Kidney (tissue), 22 donors: ENCODE measurements at places on chromosomes 5 and 9. TPM values are rescaled to one million over a fixed set of nuclear protein-coding genes. Genes with fewer than 3 reads are reported as not detected.

- no peaks in the 10 kb centered on the region for H3K36me3 ChIP-seq
- H3K4me1 ChIP-seq, result no peaks in the 10 kb centered on the region
- no peak for DNase-seq
- H3K4me3 ChIP-seq, result no peak overlapping the region
- no peaks in the 10 kb centered on the region for H3K27me3 ChIP-seq
- H3K27ac ChIP-seq, result no peak overlapping the region
Observed at GRCh38 chr5:147939431-147940114, 33.2 kb upstream of the C5orf46 start.

DNA sequence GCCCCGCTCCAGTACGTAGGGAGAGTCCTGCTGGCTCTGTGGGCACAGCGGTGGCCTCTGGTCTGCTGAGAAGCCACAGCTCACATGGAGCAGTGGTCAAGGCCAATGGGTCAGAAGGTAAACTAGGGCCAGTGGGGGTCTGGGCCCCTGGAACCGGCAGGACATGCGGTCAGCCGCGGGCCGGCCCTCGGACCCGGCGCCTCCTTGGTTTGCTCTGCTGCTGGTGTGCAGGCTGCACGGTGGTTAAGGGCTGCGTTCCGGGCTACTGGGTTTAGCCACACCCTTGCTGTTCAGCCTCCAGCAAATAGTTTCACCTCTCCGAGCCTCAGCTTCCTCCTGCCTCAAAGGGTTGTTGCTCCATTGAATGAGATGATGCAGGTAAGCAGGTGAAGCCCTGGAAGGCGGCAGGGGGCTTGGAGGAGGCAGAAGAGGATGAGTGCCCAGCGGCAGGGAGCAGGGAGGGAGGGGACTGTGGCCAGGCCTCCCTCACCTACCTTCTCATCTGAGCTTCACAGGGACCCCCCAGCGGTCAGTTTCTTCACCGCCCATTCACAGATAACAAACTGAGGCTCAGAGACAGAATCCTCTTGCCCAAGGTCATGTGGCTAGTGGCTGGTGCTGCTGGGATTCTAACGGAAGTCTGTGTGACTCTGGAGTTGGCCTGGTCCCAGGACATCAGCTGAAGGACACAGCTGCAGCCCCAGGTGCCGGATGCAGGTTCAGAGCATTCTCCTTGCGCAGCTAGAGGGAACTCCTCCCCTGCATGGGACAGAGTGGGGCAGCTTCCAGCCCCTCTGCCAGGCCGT, 3.7 kb upstream of the COL5A1 start:
- H3K27ac ChIP-seq, result no peak overlapping the region
- no peak overlapping the region for H3K4me3 ChIP-seq
- no peaks in the 10 kb centered on the region for H3K36me3 ChIP-seq
- H3K4me1 ChIP-seq, result no peaks in the 10 kb centered on the region
- DNase-seq, result no peak

The SQSTM1 gene
- 309 TPM for polyA plus RNA-seq

The MIGA2 gene
- 26.1 TPM for polyA plus RNA-seq
